GM12865 (cell line): ENCODE measurements at places on chromosomes 16 and 17.

DNA sequence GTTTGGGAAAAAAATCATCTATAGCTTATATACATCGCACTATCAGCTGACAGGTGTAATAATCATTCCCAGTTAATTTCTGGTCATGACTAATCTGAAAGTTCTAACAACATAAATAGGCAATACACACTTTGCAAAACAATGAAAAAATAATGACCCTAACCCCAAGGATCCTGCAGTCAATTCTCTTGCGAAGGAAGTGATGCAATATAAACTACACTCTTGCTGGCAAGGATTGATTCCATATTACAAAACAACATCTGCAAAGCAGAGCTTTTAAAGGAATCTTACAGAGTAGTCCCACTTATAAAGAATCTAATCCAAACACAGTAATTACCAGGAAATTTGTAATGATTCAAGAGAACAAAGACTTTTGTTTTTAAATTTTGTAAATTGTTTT is 73.4 kb downstream of the MYO1D start:
- no peak for DNase-seq

DNA sequence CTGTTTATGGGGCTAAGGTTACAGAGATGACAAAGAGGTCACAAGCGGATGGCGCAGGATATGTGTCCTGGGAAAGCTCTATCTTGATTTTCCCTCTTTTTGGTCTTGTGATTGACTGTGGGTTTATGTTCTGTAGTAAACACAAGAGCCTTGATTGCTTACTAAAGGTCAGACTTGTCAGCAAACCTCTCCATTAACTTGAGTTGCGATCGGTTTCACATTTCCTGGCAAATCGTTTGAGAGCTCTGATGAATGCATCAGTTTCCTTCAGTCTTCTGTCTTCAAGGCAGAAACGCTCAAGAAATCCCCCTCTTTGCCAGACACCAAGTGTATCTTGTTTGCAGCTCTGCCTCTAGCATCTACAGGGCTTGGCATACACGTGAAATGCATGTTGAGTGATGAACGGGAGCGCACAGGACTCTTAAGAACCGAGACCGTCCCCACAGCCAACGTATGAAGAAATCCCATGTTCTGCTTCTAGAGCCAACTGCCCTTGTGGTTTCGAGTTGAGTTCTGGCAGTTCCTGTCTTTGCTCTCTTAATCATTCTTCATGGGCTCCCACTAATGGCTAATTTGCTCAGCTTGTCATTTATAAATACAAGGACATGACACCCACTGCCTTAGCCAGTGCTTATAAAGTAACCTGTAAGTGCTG is 143.3 kb downstream of the PITPNC1 start:
- DNase-seq = peak; percentile 76

DNA sequence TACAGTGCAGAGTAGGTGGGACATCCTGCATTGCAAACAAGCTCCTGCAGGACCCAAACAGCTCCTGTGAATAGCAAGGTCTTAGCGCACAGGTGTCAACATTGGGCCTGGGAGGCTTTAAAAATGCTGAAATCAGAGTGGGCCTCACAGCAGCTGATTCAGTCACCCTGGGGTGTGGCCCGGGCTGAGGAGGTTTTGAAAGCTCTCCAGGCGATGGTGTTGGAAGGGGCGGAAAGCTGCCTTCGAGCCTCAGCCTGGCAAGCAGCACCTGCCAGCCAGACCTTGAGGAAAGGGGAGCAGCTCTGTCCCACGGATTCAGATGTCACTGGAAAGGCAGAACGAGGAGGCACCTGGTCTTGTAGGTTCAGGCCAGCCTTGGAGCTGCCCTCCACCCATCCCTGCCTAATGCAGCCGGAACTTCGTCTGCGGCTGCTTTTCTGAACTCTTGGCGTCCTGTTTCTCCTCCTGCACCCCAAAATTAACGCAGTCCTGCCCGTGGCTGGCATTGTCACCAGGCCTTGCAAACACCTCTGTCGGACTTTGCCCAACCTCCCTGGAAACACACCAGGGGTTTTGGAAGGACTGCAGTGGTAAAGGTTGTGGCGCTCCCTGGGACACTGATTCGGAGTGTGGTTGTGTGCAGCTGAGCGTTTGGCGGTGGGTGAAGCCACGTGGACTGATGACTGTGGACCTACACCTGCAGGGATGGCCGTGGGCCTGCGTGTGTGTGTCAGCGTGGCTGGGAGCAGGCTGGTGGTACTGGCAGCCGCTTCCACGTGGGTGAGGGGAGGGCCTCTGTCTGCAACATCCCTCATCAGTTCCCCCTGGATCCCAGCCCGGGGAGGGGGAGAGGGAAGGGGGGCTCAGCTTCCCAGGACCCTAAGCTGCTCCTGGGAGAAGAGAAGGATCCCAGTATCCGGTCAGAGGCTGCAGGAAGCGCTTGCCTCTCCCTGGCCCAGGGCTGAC is 3.4 kb downstream of the NECAB2 start:
- no peak for DNase-seq

DNA sequence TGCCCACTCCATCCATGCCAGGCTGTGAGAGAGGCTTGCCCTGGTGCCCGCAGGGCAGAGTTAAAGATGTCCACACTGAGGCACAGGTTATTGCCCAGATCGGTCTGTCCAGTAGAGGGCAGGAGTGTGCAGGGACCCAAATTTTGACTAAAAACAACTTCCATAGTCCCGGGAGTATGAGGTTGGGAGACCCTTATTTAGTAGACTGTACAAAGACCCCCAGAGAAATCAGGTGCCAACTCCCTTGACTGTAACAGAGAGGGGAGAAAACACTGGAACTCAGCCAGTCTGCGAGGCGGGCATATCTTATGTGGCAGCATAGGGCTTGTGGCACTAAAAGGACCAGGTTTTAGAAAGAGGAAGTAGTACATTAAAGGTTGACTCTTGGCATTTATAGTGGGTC is 43.4 kb downstream of the HNF1B start:
- peak; percentile 46 for DNase-seq

- peak; percentile 91 for DNase-seq
Measured at GRCh38 chr17:8120520-8121406, 2.4 kb upstream of the ALOXE3 start.

DNA sequence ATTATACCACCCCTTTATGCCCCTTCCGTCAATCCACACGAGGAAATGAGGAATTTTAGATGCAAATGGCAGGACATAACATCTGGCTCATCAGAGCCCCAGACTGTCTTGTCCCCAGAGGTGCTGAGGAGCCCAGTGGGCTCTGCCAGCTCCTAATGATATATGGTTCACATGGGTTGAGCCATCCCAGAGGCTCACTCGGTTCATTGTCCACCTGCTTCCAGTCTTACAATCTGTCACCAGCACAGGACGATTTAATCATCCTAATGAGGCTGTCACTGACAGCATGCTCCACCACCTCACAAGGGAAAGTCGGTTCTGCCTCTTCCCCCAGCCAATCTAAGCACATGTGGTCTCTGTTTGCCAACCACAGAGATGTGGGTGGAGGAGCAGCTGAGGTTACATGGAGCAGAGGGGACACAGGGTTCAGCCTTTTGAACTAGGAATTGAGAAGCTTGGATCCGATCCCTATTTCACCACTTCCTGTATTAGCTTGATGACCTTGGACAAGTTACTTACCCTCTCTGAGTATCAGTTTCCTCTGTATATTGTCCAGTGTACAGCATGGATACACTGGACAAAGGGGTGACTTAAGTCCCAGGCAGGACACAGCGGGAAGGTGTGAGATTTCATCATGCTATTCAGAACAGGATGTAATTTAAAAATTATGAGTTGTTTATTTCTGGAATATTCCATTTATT is 27.0 kb upstream of the DHX8 start:
- DNase-seq = no peak

DNA sequence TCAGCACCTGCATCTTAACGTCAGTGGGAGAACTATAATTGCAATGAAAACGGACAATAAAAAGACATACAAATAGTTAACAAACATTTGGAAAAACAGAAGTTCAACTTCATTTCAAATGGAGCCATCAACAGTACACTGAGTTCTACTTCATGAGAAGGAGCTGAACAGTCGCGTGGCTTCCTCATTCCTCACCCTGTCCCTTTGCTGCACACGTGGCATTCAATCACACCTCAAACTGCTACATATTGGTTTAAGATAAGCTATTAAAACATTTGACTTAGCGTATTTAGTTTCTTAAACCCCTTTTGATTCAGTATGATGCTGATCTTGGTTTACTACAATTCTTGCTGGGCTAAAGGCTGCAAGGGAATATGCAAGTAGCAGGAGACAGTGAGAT is 76.8 kb downstream of the CDK5R1 start:
- DNase-seq = no peak

DNA sequence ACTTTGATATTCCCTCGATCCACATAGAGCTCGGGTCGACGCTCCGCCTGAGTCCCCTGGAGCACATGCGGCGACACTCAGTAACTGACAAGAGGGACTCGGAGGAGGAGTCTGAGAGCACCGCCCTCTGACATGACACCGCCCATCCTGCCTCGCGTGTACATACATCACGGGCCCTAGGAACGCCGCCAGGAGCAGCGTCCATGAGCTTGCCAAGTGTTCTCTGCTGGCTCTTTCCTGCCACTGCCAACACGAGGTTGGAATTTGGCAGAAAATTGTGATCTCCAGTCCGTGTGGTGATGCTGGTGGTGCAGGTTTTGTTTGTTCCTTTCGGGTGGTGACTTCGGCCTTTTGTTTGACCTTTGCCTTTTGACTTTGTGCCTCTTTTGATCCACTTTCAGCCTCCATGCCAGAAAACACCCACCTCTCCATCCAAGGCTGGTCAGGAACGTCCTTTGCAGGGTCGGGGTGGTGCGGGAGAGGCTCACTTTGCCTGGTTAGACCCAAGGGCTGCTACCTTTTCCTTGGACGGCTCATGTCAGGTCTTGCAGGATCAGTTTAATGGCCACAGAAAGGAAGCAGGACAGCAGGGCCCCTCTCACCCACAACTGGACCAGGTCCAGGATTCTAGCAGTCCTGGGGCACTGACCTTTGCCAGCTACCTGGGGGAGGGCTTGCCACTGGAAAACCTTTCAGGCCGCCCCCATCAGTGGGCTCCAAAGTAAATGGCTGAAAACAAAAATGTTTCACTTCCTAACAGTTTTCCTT is 27.6 kb downstream of the ELAC2 start:
- DNase-seq = no peak
